Stomach (tissue), 19 donors: ENCODE measurements at places on chromosomes 11 and 22. TPM values are rescaled to one million over a fixed set of nuclear protein-coding genes. Genes with fewer than 3 reads are reported as not detected.

OLFML1 gene
- not detected for total RNA-seq

CCDC15 gene
- 1.8 TPM for total RNA-seq

CLCF1 gene
- 12.8 TPM for total RNA-seq

GSC2 gene
- total RNA-seq = not detected

KDM4E gene
- total RNA-seq = not detected

OR52N2 gene
- not detected for total RNA-seq

SEZ6L gene
- not detected for total RNA-seq

SEPTIN5 gene
- 38.8 TPM for total RNA-seq

LGR4 gene
- total RNA-seq = 33.5 TPM

ASPHD2 gene
- total RNA-seq = 21.6 TPM

BUD13 gene
- total RNA-seq = 4.1 TPM

GPR83 gene
- not detected for total RNA-seq

CDC42BPG gene
- total RNA-seq = 66.5 TPM

SHANK2 gene
- 78.7 TPM for total RNA-seq

SCGB1D4 gene
- total RNA-seq = not detected

FAM180B gene
- not detected for total RNA-seq

CATSPERZ gene
- total RNA-seq = not detected

TRIM51 gene
- total RNA-seq = not detected

SMIM35 gene
- not detected for total RNA-seq

LRRC10B gene
- total RNA-seq = 0.43 TPM

OR10A3 gene
- total RNA-seq = not detected

NECTIN1 gene
- total RNA-seq = 92.1 TPM

WNT11 gene
- not detected for total RNA-seq

OR4D5 gene
- 4.4 TPM for total RNA-seq

OR6A2 gene
- total RNA-seq = not detected

FOSL1 gene
- 1.7 TPM for total RNA-seq

APLNR gene
- total RNA-seq = 2.3 TPM

TMEM151A gene
- total RNA-seq = 19.6 TPM

OR8G1 gene
- total RNA-seq = not detected

C11orf52 gene
- 9.9 TPM for total RNA-seq

LRFN4 gene
- total RNA-seq = 37.9 TPM

NXPE1 gene
- total RNA-seq = not detected

PIH1D2 gene
- not detected for total RNA-seq

CYP2D6 gene
- total RNA-seq = 19.8 TPM

APOBEC3H gene
- total RNA-seq = not detected

DLG2 gene
- total RNA-seq = 1.8 TPM

CDKN1C gene
- total RNA-seq = 99.1 TPM

GAL3ST3 gene
- total RNA-seq = not detected

ANKK1 gene
- not detected for total RNA-seq

OR52B4 gene
- not detected for total RNA-seq
